ENCODE measurements at places on chromosomes 5 and 9.

DNA sequence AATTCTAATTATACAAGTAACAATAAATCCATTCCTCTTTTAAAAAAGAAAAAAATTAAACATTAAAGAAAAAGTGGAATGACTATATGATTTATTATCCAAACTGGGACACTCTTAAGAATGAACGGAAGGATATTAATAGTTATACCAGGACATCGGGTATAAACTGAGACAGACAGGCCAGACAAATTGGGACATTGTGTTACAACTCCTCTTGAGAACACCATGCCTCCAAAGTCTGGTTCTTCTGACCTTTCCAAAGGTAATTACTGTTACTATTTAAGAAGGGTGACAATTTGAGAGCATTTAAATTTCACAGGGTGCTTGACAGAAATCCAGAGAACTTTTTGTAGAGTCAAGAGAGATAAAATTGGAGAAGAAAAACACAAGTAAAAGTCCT lies 132.1 kb upstream of the MARCHF11 start:
- no peak for DNase-seq

DNA sequence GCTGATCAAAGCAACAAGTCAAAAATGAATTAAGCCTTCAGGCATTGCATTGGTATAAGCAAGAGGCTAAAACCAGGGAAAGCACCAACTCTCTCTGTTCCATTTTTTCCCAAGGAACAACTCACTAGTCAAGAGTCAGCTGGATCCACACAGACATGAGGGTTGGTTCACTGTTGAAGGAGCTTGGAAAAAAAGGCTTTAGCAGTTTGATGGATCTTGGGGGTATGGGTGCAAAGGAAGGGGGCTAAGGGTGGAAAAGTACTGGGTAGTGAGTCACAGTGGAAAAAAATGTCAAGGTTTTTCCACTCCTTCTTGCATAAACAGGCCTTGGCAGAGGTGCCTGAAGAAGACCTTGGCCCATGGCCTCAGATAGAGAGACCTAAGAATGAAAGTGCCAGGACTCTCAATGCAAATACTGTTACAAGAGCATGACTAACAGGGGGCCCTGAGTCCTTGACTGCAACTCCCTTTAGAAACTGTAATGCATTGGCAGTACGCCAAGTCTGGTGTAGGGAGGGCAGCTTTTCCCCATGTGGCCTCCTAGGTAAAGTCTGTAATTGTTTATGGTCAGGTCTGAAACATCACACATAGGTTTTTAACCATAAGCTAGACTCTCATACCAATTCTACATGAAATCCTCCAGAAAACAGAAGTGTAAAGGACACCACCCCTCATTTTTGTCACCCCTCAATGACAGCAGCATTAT lies 23.7 kb downstream of the ACTL7A start:
- no peak for DNase-seq

DNA sequence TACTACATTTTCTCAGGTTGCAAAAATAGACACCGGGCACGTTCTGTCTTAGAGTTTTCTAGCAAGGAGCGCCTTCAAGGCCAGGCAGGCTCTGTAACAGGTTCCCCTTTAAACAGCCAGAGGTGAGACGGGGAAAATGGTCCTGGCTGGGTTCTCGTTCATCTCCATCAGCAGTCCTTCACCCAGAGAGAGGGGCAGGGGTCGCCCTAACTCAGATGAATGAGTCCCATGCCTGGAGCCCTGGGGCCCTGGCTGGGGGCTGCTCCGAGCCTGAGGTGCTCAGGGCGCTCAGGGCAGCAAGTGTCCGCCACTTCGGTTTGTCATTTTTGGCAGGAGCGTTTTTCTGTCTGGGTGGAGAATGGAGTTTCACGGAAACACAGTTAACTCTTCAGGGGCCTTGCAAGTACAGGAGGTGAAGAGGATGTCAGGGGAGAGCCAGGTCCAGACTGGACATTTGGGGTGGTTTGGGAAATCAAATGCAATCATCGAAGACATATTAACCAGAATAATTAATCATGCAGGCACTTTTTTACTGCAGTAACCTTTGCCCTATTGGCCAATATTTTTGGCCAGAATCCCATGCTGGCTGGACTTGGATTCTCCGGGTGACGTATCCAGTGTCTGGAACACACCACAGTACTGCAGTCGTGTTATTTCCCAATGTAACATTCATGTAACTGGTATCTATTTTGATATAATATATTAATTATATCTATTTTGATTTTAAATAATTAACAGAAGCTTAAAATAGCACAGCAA lies 2.9 kb downstream of the NTNG2 start:
- DNase-seq = no peak

- no peak for DNase-seq
These were observed 138.0 kb downstream of the ADCY2 start for GRCh38 chr5:7533941-7534340.

GRCh38 chr5:166772770-166773169 lies 1518.7 kb upstream of the WWC1 start:
- no peak for DNase-seq

DNA sequence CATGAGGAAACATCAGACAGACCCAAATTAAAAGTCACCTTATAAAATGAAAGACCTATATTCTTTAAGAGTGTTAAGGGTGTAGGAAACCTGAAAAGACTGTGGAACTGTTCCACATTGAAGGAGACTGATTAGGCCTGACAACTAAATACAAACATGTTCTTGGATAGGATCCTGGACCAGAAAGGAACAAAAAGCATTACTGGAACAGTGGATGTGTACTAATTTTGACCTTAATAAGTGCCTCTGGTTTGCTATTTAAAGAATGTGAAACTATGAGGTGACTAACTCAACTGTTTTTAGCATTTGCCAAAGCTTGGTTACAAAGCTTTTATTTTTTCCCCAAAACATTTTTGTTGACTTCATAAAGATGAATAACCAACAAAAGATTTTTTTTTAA lies 340.6 kb downstream of the CAAP1 start:
- DNase-seq = no peak

DNA sequence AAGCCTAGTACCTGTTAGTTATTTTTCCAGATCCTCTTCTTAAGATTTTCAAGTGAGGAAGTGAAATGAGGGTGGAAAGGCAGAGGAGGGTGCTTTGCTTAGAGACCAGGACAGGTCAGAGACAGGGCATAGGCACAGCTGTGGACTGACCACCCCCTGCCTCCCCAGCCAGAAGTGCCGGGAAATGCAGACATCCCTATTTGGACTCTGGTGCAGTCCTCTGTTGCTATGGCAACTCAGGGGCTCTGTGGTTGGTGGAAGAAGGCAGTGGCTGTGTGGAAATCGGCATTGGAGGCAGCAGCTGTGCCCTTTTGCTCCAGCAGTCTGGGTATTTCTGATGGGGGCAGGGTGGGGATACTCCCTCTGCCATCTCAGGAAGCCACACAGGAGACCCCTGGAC lies 43.3 kb upstream of the NDFIP1 start:
- DNase-seq = no peak

DNA sequence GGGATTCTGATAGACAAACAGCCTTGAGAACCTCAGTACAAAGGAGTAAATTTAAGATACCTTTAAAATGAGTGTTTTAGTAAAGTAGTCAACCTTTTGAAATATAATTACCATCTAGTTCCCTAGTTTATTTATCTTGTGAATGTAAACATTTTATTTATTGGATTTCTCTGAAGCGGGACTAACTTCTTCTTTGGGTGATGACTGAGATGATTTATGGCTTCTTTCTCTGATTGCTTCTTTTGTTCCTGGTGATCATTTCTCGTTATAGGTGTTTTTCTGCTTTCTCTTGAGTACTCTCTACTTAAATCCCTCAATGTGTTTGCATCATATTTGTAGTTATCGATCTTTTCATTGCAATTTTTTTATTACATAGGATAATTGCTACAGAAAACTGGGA lies 33.2 kb downstream of the PRDM6 start:
- DNase-seq = no peak

DNA sequence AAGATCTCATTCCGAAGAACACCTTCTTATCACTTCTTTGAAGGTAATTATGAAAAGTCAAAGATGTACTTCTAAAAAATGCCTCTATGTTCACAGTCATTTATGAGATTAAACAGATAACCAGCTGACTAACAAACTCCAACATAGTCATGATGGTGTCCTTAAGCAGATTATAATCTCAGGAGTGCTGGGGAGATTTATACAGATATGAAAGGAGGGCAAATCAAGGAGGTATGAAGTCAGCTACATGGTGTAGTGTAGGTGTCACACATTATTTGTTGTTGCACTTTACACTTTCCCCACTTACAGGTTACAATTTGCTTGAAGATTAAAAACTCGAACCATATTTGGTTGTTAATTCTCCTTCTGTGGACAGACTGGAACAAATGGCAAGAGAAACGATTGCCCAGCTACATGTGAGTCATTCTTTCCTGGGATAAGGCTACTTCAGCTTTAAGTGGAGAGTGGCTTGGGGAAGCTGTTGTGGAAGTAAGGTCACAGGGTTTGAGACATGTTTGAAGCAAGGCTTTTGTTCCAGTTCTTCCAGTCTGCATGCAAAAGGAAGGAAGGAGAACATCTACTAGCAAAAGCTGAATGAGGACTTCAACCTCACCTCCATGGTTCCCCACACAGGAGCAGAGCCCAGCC lies 320.1 kb downstream of the ADGRV1 start:
- no peak for DNase-seq

- no peak for DNase-seq
These were observed 262.7 kb downstream of the CHSY3 start for GRCh38 chr5:130166839-130167490.

DNA sequence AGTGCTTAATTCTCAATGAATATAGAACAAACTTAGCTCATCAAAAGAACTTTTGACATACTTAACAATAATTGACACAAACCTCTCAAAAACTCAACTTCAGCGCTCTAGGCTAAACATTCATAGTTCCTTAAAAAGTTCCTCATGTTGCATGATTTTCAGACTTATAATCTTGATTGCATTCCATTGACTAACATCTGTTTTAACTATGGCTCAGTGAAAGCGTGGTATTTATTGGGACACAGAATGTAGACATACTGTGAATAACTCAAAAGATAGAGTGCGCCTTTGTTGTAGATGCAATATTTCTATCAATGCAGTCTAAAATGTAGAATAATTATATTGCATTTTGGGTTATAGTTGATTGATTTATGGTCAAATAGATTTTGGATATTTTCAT lies 227.1 kb upstream of the HAPLN1 start:
- DNase-seq = no peak

DNA sequence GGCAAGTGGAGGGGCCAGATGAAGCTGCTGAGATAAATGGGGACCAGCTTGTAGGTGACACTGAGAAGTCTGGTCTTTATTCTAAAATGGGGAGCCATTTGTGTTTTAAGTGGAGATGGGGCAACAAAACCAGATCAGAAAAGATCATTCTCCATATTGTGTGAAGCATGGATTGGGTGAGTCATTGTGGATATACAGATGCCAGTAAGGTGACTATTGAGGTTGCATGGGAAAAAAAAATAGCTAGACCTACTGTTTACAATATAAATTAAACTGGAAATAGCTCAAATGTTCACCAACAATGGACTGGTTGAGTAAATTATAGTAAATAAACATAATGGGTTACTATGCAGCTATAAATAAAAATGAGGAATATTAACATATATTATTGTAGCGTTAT lies 5.4 kb upstream of the MAP1B start:
- DNase-seq = no peak

DNA sequence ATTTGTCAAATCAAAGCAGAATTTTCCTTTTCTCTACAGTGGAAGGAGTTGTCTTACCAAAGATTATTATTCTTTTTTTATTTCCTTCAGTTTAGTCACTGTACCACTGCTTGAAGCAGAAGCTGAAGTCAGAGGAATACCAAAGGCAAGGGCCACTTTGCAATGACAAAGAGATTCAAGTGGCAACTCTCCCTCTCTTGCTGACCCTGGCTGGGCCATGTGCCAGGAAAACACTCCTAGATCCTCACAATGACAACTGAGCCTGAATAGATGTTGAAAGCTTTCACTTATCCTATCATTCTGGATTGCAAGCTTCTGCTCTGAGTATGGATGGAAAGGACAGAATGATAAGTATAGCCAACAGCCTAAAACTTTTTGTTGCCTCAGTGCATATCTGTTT lies 618.3 kb downstream of the NR2F1-AS1 start:
- DNase-seq = no peak

DNA sequence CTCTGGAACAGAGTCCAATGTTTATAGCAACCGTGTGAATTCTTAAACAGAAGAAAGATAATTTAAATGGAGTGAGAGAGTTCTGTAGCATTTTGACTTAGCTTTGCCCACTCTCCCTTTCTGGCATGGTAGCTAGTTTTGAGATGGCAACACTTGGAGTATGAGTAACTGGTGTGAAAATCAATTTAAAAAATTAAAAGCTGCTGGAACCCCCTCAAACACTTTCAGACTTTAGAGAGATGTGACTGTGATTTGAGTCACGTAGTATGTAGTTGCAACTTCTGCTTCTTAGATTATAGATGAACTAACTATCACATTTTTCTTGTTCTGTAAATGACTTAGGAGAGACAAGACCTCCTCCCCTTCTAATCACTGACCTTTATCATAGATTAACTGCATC lies 2309.5 kb upstream of the C9orf72 start:
- no peak for DNase-seq

DNA sequence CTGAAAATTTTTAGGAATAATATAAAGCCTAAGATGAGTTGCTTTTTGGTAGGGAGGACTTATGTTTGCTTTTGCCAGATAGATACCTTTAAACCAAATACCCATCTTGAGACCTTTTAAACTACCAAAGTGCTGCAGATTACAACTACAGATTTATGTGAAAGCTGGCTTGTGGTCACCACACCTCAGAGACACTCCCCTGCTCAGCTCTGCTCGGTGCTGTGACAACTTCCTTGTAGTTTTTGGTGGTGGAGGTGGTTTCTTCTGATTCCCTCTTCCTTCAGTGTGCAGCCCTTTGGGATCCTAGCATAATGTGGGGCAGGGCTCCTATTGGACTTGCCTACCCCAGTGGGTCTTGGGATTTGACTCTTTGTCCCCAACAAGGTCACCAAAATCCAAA lies 29.2 kb downstream of the GARNL3 start:
- no peak for DNase-seq

DNA sequence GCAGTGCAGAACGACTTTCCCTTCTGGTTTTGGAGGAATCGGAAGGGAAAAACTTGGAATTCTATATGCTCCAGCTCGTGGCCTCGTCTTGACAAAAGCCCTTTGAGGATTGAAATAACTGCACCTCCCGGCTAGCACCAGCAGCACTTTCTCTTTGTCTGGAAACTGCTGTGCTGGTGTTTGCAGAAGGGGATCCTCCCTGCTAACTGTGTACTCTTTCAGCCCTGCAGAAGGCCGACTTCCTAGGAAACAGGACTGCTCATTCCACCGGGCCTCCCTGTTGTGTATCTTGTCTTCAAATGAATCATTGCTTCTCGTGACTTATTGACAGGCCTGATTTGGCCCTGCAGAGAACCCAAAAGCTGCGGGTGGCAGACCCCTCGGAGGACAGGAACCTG lies 23.6 kb downstream of the STC2 start:
- no peak for DNase-seq

- no peak for DNase-seq
These were observed 460.0 kb downstream of the PSAT1 start for GRCh38 chr9:78756813-78757510.
